Sciatic nerve (tissue), 2 donors: ENCODE measurements at places on chromosomes 16 and 17.

GRCh38 chr17:36057911-36058310, 6.2 kb upstream of the CCL18 start:
- no peak for DNase-seq

DNA sequence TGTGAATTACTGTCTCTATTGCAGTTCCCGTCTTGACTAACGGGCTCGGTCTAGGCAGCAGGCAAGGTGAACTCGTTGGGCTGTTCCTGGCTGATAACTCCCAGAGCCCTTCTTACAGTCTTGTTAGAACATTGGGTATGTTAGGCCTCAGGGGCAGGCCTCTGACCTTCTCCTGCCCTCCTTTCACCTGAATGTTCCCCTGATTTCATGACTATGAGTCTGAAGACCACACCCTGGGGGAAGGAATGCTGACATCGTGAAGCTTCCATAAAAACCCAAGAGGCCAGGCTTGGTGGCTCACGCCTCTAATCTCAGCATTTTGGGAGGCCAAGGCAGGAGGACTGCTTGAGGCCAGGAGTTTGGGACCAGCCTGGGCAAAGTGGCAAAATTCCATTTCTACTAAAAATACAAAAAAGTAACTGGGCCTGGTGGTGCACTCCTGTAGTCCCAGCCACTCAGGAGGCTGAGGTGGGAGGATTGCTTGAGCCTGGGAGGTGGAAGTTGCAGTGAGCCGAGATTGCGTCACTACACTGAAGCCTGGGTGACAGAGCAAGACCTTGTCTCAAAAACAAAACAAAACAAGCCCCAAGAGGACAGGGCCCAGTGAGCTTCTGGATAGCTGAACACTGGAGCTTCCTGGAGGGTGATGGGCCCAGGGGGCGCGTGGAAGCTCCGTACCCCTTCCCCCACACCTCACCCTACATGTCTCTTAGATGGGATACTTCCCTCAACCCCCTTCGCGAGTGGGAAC, 47.8 kb upstream of the FBXO47 start:
- no peak for DNase-seq

DNA sequence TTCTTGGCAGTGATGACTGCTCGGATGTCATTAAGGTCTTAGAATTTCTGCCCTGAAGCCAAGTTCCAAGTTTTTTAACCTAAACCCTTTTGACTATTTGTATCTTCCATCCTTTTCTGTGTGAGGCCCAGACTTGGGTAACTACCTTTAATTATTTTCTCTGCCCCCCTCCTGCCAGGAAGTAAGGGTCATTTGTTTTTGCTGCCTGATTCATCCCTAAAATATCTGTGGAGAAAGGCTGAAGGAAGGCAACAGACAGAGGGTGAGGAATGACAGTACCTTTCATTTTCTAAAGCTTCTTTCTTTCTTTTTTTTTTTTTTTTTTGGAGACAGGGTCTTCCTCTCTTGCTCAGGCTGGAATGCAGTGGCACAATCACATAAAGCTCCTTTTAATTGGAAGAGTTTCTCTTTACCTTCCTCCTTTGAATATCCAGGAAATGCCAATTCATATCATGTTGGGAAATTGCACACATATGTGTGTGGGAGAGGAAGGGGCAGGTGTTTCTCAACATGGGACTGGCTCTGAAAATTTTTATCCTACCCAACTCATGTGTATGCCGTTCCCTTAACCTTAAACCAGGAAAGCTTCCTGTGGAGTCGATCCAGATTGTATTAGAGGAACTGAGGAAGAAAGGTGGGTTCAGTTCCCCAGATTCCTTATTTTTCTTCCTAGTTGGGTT, 957 bp downstream of the VPS25 start:
- DNase-seq = no peak

- no peak for DNase-seq
Measured at GRCh38 chr16:11797957-11798299, 870 bp upstream of the ZC3H7A start.

DNA sequence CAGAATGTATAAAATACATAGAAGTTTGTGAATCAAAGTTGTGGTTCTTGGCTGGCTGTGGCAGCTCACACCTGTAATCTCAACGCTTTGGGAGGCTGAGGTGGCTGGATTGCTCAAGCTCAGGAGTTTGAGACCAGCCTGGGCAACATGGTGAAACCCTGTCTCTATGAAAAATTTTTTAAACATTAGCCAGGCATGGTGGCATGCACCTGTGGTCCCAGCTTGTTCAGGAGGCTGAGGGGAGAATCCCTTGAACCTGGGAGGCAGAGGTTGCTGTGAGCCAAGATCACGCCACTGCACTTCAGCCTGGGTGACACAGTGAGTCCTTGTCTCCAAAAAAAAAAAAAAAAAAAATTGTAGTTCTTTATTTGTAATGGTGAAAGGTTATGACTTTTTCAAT, 13.8 kb upstream of the APPBP2 start:
- DNase-seq = no peak

DNA sequence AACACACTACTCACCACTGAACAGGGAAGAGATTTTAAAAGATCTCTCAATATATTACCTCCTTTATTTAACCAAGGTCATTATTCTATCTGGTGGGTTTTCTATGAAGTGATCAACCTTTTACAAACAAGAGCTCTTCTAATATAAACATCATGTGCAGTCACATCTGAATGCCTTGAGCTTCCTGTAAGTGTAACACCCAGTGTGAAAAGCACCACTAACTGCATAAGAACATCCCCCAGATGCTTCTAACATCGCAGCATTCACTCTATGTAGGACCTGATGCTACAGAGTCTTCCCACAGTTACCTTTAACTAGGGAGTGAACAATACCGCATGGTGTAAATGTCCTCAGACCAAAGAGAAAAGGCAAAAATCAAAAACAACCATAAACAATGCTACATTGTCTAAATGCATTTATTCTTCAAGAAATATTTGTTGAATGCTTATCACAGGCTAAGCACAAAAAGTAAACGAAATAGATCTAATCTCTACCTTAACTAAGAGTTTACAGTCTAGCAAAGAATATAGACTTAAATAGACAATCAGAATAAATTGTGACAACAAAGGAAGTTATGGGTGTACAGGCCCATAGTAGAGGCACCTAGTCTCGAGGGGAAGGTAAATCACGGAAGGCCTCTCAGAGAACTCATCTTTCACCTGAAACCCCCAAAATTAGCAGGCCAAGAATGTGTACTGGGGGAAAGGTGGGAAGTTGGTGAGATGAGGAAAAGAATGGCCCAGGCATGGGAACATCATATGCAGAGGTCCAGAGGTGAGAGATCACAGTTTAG, 16.2 kb downstream of the SKAP1 start:
- DNase-seq = no peak

DNA sequence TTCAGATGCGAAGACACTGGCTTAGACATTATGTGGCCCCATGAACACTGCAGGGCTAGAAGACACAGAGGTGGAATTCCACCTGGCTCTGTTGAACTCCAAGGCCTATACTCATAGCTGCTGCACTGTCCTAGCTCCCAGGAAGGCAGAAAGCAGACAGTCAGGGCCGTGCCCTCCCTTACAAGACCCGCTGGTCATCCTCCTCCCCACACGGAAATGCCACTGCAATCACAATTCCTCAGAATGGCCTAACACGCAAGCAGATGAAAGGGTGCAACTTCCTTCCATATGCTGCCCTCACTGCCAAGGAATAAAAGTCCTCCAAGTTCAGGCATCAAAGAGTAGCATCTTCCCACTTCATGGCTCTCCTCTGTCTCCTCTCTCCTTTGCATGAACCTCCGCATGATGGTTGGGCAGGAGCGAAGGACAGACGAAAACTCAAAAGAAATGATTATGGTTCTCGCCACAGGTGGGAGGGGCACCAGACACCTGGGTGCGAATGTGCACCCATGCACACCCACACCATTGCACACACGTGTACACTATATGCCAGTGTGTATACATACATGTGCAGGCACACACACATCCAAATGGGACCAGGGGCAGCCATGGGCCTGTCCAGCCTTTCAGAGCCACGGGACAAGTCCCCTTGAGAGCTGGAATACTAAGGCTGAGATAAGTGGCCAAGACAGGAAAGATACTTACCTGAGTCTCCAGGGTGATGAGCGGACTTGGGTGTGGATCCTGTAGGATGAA, 113.3 kb downstream of the XYLT1 start:
- no peak for DNase-seq

DNA sequence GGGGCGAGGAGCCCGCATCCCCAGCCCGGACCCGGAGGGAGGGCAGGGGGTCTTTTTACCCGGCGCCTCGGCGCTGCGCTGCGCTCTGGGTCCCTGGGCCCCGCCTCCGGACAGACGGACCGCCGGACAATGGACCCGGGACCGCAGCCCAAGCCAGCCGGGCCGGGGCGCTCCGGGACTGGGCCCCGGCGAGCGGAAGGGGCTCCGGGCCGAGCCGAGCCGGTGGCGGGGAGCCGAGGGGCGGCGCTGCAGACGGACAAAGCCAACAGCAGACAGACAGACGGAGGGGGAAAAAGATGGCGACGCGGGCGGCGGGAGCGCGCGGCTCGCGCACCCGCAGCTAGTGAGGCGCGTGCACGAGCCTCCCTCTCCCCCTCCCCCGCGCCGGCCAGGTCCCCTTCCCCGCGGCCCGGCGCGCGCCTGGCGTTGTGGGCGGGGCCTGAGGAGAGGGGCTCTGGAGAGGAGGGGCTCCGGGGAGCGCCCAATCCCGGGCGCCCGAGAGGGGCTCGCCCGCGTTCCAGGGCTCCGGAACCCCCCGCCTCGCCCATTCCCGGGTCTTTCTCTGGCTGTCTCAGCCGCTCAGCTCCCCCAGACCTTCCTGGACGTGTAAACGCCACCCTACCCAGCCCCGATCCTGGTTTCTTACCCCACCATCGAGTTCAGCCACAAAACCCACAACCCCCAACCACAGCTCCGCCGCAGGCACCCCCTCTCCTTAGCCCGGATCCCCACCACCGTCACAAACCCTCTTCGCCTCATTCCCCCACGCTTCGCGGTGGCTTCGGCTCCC, at the start of gene ZNF821:
Gene ZNF821, minus strand, starts transcription at position 334 of the 790 bp plus-strand sequence. CDS start 4,236 bp downstream, outside the sequence.
- peak; percentile 88 for DNase-seq

DNA sequence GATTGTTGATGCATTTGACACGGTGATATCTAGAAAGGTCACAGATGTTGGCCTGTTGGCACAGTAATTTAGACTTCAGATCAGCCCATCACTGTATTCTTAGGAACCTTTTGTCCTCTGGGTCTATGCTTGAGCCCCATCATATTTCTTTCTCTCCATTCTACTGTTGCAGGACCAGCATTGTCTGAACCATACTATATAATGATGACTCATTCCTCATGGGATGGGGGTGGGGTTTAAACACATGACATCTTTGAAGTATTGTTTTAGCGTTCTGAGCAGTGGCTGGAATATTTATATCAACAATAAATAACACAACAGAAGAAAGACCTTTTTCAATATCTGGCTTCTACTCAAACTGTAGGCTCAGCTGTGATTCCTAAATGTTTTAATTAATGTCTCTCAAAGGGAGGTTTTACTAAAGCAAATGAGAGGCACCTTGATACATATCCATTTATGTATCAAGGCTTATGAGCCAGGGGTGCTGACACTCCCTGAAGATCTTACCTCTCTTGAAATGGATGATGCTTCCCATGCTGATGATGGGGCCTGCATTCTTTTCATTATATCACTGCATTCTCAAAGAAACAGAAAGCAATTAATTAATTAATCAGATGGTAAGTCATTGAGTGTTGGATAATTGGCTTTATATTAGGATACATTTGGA, 379.0 kb upstream of the GOT2 start:
- no peak for DNase-seq

DNA sequence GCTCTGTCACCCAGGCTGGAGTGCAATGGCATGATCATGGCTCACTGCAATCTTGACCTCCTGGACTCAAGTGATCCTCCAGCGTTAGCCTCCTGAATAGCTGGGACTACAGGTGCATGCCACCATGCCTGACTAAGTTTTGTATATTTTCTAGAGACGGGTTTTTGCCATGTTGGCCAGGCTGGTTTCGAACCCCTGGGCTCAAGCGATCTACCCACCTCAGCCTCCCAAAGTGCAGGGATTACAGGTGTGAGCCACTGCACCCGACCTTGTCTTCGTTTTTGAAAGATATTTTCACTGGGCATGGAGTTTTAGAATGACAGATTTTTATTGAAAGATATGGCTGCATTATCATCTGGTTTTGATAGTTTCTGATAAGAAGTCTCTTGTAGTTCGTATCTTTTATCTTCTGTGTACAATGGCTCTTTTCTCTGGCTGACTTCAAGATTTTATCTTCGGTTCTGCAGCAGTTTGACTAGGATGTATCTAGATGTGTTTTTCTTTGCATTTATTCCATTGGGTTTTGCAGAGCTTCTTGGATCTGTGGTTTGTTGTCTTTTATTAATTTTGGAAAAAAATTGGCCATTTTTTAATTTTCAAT, 14.6 kb downstream of the ADGRG5 start:
- DNase-seq = no peak

DNA sequence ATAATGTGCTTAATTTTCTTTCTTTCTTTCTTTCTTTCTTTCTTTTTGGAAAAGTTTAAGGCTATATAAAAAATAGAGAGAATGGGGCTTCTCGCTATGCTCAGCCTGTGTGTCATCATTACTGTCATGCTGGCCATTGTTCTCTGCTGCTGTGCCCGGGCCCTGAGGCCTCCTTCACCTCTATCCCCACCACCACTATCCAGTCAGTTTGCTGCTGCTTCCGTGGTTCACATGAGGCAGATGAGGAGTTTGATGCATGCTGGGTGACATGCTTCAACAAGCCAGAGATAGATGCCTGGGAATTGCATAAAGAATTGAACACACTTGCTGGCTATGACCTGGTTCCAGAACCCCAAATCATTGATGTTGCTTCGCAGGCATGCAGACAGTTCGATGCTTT, 36.3 kb downstream of the PITPNC1 start:
- DNase-seq = no peak

GRCh38 chr16:84924331-84925091, 86.8 kb downstream of the ZDHHC7 start:
- DNase-seq = peak; percentile 89

GRCh38 chr17:5587438-5588032, 3.2 kb upstream of the NLRP1 start:
- DNase-seq = no peak

DNA sequence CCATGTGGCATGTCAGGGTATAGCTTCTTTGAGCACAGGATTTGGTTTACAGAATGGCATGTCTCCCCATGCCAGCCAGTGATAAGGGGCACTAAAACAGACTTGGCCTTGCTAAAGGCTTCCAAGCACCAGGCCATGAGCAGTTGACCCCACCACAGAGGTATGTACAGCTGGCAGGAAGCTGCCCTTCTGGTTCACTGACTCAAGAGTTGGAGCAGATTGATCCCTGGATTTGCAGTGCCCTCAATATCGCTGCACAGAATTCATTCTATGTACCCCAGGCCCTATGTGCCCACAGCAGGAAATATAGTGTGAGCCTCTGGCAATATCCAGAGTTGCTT, 24.3 kb downstream of the HLF start:
- DNase-seq = no peak
